ENCODE measurements at places on chromosomes 6 and 20.

- DNase-seq = no peak
Observed at GRCh38 chr6:32568561-32568960, 21.1 kb downstream of the HLA-DRB1 start.

DNA sequence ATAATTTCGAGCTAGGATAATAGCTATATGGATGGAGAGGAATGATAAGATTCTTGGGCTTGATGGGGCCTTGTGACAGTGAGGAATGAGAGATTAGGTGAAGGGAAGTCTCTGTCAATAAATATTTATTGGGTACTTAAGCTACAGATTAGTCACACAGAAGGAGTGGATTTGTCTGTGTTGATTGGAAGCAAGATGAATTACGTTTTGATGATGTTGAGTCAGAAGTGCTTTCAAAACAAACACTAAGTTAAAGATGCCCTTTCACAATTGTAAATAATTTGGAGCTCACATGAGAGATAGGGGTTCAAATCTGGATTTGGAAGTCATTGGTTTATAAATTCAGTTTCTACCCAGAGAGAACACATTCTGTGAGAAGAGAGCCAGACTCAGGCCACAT, 834.2 kb downstream of the KIF16B start:
- DNase-seq = no peak

DNA sequence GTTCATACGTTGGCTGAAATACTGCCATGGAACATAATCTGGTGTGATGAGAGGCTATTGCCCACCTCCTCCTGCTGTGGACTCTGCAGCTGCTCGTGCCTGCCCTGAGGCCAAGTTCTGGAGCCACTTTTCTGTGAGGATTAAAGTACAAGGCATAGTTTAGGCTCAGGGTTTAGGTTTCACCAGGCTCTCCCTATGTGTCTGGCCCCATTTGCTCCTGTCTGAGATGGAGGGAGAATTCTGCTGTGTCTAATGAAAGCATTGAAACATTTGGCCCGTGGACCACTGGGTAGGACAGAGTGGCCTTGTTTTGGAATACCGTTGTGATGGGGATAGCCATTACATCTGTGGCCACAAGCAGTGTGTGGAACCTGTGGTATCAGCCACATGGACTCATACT, 5.9 kb downstream of the WRNIP1 start:
- no peak for DNase-seq

DNA sequence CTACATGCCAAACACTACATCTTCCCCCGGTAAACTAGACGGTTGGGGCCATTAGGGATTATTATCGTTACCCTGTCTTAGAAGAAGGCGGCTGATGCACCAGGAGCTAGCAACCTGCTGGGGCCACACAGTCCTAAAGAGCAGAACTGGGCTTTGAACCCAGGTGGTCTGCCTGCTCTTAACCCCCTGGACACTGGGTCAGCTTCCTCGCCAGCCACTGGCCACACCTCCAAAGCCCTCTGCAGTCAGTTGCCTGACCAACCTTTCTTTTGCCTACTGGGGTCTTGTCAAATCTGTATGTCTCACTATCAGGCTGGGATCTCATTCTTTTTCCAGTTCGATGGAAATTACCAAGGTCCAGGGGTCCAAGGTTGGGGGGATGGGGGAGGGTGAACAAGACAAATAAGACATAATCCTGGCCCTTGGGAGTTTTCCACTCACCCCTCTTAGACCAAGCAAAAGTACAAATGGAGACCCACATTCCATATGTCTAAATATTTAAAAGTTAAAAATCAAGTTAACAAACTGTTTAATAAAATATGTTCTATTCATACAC, 34.0 kb upstream of the FOXP4 start:
- DNase-seq = no peak

DNA sequence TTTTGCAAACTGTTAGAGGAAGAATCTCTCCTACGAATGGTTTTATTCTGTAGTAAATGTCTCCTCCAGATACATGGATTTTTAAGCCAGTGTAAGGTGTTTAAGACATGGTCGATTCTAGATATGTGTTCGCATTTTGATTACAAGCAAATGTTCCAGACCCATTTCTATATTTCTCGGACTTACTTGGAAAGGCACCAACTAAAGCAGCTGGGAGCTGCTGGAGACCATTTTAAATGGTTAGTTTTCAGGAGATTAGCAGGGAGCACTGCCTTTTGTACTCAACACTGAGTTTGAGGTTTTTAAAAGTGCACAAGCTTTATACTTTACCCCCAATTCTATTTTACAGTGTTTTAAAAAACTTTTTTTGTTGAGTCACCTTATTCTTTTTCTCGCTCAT, 857.0 kb downstream of the KIF16B start:
- DNase-seq = no peak

GRCh38 chr6:56096946-56097621, 150.3 kb downstream of the COL21A1 start:
- DNase-seq = no peak

- peak; percentile 33 for DNase-seq
Observed at GRCh38 chr6:90545448-90545847, 41.4 kb downstream of the MAP3K7 start.

DNA sequence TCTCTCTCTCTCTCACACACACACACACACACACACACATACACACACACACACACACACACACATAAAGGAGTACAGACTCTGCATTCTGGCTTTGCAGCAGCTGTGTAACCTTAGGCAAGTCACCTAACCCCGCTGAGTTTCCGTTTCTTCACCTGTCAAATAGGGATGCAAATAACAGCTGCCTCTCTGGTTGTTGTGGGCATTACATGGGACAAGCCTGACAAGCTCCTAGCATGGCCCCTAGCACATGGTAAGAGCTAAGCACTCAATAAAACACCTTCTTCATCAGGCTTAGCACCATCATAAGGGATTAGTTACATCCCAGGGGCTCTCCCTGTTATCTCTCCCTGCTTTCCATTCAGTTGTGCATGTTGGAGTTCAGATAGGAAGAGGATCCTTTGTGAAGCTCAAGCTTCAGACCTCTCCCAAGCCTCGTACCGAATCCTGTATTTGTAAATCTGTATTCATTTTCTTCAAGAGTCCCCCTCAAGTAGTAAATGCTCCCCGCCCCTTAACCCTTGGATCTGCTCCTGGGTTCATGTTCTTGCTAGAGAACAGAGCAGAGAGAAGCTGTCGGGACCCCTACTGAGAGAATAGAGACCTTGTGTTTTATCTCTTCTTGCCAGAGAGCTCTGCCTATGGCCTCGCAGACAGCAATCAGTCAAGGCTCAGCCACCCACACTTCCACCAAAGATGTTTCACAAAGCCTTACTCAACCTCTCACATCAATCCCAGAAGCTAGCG, 2.2 kb downstream of the SLC13A3 start:
- no peak for DNase-seq

- peak; percentile 69 for DNase-seq
Observed at GRCh38 chr6:106513808-106514582, 115.3 kb downstream of the RTN4IP1 start.

GRCh38 chr20:57514273-57514751, 10.6 kb downstream of the CTCFL start:
- peak; percentile 45 for DNase-seq

DNA sequence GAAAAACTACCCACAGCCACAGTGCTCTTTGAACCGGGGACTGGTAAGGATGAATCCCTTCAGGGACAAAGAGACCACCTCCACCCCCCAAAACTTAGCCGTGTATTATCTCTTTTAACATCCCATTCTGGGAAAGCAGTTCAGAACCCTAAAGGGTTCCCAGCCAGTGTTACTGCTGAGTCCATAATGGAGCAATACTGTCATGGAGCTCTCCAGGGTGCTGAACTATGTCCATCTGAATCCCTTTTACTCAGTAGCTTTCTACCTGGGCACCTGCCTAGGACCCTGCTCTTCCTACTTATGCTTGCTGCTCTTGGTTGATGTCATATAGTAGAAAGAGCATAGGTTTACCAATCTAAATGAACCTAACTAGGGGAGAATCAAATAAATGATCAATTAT, 22.3 kb upstream of the SAYSD1 start:
- no peak for DNase-seq

DNA sequence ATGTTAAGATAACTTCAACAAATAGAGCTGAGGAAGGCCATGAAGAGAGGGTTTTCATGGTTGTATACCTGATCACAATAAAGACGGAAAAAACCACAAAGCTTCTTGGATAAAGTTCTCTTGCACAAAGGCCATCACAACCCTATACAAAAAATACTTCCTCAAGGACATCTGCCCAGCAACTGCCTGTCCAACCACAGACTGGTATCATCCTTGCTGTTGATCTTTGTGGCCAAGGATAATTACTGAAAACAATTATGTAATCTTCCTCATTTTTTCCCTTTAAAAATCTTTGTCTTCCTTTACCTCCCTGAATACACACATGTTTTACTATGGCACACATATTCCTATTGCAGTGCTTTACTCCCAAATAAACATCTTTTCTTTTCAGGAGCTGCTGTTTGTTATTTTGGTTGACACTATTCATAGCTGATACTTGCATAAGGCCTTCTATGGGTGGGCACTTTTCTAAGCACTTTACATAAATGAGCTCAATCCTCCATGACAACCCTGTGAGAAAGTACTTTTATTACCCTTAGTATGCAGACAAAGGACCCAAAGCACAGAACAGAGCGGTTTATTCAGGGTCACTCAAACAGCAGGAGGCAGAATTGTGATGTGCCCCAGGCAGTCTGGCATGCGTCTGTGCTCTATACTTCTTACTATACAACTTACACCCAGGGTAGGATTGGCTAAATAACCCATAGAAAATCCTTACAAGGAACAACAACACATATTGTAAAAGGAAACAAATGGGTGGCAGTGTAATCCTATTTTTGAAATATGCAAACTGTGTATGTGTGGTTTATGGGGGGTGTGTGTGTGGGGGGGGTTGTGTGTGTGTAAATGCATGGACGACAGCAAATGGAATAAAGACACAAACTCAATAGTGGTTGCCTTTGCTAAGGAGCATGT, 35.1 kb downstream of the SNRNP48 start:
- DNase-seq = no peak

DNA sequence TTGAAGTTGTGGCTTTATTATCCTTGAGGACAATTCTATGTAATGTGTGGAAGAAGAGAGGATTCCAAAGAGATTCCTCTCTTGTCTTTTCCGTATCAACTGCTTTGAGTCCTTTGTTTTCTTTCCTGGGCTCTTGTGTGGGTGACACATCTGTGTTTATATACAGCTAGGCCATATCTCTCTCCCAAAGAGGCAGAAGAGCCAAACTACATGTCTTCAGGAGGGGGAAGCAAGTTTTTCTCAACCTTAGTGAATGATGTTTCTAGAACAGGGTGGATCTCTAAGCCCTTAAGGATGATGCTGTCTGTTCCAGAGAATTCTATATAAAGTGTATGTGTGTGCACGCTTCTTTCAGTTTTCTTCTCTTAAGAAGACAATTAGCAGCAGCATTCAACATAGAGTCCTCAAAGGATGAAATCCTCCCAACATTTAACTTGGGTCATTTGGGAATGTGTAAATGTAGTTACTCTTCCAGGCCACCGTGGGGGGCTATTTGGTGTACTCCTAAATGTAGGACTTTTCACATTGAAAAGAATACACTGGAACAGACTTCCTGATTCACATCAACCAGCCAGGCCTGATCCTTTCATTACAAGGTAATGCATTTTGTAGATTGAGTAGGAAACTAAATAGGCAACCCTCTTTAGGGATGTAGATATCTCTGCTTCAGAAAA, 92.8 kb upstream of the EEF1E1 start:
- peak; percentile 8 for DNase-seq

GRCh38 chr6:54861905-54862616, 15.5 kb downstream of the FAM83B start:
- no peak for DNase-seq

DNA sequence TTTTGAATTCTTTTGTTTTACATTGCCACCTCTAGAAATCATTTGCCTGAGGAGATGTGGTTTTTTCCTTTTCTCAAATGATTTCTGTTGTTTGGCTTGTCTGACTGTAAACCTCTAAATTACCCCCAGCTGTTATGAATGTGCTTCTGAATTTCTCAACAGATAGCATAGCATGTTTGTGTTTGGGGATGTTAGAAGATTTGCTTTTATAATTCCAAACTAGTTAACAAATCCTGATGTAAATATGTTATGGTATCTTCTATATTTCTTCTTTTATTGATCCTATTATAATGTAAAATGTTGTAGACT, 31.6 kb upstream of the EZR start:
- DNase-seq = peak; percentile 4

DNA sequence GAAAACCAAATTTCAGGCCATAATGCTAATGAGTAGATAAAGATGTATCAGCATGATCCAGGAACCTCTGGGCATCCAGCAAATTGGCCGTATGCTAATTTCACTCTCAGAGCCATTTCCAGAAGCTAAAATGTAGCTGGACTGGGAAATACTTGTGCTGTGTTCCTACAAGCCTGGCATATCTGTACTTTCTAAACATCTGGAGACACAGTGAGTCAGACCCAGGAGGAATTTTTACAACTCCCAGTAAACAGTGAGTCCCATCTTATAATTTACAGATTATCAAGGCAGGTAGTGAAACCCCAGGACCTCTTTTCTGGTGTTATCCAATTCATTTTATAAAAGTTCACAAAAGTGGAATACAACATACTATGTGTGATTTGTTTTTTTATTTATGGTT, 683.0 kb upstream of the ADGRB3 start:
- peak; percentile 64 for DNase-seq
